Colonic mucosa (tissue), 4 donors: ENCODE measurements at places on chromosomes 16 and 17. TPM values are rescaled to one million over a fixed set of nuclear protein-coding genes. Genes with fewer than 3 reads are reported as not detected.

Gene MT1A
- 5.5 TPM for total RNA-seq

Gene NLRC3
- total RNA-seq, result 2.0 TPM

DNA sequence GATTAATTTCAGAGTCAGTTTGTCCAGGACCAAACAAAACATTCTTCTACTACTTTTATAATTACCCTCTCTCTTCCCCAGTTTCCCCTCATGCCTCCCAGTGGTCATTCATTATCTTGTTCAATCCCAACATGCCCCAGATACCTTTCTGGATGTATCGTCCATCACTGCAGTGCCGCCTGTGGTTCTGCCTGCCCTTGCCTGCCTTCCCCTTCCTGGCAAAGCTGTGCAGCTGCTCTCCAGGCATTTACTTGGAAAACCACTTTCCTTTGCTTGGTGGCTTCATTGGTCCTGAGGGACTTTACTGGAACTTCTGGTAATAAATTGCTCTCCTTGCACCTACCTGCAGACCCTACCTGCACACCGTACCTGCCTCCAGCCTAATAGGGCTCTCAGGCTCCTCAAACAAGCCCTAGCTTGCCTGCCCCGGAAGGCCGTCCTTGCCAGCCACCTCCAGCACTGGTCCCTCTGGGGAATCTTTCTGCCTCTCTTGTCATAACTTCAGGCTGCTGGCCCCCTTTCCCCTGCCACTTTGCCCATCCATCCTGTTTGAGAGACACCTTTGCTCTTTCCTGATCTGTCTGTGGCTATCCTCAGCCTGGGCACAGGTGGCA is 19.5 kb upstream of the MSI2 start:
- no peaks in the 10 kb centered on the region for H3K36me3 ChIP-seq
- no peaks in the 10 kb centered on the region for H3K4me1 ChIP-seq
- H3K4me3 ChIP-seq, result no peak overlapping the region
- DNase-seq, result no peak
- no peak overlapping the region for H3K27ac ChIP-seq

Gene CD300LF
- total RNA-seq, result 1.1 TPM

Gene P2RX5
- total RNA-seq, result 0.93 TPM

Gene BEAN1
- 0.32 TPM for total RNA-seq

- no peak for DNase-seq
- no peaks in the 10 kb centered on the region for H3K4me1 ChIP-seq
- no peaks in the 10 kb centered on the region for H3K27me3 ChIP-seq
- H3K27ac ChIP-seq, result no peak overlapping the region
Measured at GRCh38 chr17:74542727-74543383, 3.1 kb downstream of the CD300C start.

Gene CCL23
- total RNA-seq, result 0.59 TPM

DNA sequence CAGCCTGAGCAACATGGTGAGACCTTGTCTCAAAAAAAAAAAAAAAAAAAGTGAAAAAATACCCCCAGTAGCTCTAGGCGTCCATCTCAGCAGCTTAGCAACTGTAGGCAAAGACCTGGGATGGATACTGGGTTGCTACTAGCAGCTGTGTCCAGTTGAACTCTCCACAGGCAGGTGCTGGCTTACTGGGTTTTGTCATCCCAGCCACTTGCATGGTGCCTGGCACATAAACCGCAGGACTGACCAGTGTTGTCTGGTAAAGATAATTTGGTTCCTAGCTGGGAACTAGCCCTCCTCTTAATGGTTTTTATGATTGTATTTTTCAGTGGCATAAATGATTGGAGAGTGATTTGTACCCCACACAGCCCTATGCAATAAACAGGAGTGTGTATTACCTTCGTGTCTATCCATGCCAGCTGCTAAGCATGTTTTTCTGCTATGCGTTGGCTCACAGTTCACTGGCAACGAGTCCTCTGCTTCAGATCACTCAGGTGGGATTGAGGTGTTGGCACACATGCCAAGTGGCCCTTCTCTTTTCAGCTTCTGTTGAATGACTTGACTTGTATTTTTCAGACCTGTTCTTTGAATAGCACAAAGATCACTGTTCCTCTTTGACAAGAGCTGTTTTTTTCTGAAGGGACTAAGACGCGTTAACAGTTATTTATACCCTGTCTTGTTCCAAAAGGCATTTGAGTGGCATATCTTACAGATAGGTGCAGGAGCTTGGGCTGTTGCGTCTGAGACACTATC is 352.9 kb downstream of the SNX29 start:
- peaks cover 9% of the 10 kb centered on the region for H3K4me1 ChIP-seq
- no peak overlapping the region for H3K27ac ChIP-seq
- H3K4me3 ChIP-seq, result no peak overlapping the region

- peaks cover 5% of the 10 kb centered on the region for H3K4me1 ChIP-seq
- no peaks in the 10 kb centered on the region for H3K27me3 ChIP-seq
- peak; percentile 50 for DNase-seq
- H3K36me3 ChIP-seq, result no peaks in the 10 kb centered on the region
Measured at GRCh38 chr16:21302898-21303528, 24.9 kb upstream of the CRYM start.

Gene MYH1
- total RNA-seq, result not detected

- no peak overlapping the region for H3K27ac ChIP-seq
- H3K27me3 ChIP-seq, result no peaks in the 10 kb centered on the region
- H3K4me3 ChIP-seq, result no peak overlapping the region
- no peaks in the 10 kb centered on the region for H3K36me3 ChIP-seq
Measured at GRCh38 chr16:81551151-81551808, 106.7 kb downstream of the CMIP start.

Gene SLC43A2
- 38.7 TPM for total RNA-seq

DNA sequence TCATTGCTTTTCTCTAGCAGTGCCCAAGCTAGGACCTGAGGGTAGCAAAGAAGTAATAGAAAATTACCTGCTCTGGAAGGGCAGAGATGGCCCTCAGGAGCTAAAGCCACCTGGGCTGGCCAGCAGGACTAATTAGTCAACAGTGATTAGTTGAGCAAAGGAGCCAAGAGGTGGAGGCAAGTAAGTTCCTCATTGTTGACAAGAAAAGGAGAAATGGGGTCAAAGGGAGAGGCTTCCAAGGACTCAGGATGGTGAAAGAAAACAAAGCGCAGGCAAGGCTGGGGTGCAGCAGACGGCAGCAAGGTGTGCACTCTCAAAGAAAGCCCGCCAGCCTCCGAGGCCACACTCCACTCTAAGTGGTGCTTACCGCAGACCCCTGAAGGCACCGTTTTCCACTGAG is 44.6 kb downstream of the CMTM4 start:
- no peak for DNase-seq
- no peak overlapping the region for H3K4me3 ChIP-seq
- H3K27ac ChIP-seq, result no peak overlapping the region
- no peaks in the 10 kb centered on the region for H3K27me3 ChIP-seq
- no peaks in the 10 kb centered on the region for H3K36me3 ChIP-seq

GRCh38 chr16:48067388-48067787 is 88.4 kb downstream of the ABCC12 start:
- no peak overlapping the region for H3K4me3 ChIP-seq
- no peaks in the 10 kb centered on the region for H3K4me1 ChIP-seq
- H3K27me3 ChIP-seq, result no peaks in the 10 kb centered on the region
- no peak for DNase-seq
- H3K36me3 ChIP-seq, result no peaks in the 10 kb centered on the region

Gene VAT1L
- total RNA-seq, result 1.4 TPM

Gene MT4
- not detected for total RNA-seq

DNA sequence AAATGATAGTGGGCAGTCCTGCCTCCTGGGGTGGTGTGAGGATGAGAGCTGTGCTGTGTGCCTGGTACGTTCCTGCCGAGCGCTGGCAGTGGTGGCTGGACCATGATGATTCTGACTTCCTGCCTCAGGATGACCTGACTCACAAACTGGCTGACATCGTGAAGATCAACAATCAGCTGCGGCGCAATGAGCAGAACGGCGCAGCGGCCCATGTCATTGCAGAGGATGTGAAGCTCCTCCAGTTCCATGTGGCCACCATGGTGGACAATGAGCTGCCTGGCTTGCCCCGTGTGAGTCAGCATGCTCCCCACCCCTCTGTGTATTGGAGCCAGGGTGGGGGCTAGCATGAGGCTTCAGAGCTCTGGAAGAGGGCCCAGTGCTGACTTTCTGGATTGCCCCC is 13.1 kb downstream of the POLR2A start:
- H3K4me3 ChIP-seq, result no peak overlapping the region
- no peak overlapping the region for H3K27ac ChIP-seq
- H3K36me3 ChIP-seq, result peaks cover 43% of the 10 kb centered on the region
- H3K27me3 ChIP-seq, result no peaks in the 10 kb centered on the region
- DNase-seq, result no peak
- no peaks in the 10 kb centered on the region for H3K4me1 ChIP-seq

- no peaks in the 10 kb centered on the region for H3K36me3 ChIP-seq
- peak overlapping the region; percentile 98 for H3K27ac ChIP-seq
- peaks cover 32% of the 10 kb centered on the region for H3K4me1 ChIP-seq
- H3K4me3 ChIP-seq, result peak overlapping the region; percentile 96
Measured at GRCh38 chr17:4142107-4142900, 526 bp downstream of the ZZEF1 start.

DNA sequence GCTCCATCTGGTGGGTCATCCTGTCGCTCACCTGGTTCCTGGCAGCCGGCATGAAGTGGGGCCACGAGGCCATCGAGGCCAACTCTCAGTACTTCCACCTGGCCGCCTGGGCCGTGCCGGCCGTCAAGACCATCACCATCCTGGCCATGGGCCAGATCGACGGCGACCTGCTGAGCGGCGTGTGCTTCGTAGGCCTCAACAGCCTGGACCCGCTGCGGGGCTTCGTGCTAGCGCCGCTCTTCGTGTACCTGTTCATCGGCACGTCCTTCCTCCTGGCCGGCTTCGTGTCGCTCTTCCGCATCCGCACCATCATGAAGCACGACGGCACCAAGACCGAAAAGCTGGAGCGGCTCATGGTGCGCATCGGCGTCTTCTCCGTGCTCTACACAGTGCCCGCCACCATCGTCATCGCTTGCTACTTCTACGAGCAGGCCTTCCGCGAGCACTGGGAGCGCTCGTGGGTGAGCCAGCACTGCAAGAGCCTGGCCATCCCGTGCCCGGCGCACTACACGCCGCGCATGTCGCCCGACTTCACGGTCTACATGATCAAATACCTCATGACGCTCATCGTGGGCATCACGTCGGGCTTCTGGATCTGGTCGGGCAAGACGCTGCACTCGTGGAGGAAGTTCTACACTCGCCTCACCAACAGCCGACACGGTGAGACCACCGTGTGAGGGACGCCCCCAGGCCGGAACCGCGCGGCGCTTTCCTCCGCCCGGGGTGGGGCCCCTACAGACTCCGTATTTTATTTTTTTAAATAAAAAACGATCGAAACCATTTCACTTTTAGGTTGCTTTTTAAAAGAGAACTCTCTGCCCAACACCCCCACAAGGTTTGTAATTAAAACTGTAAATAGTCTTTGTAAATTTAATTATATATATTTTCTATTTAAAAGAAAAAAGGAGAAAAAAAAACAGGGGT is 1.7 kb downstream of the FZD2 start:
- peaks cover 19% of the 10 kb centered on the region for H3K27me3 ChIP-seq
- no peaks in the 10 kb centered on the region for H3K36me3 ChIP-seq
- H3K27ac ChIP-seq, result no peak overlapping the region
- H3K4me1 ChIP-seq, result no peaks in the 10 kb centered on the region
- DNase-seq, result no peak
